Thoracic aorta (tissue), 2 donors: ENCODE measurements at places on chromosomes 5 and 9. TPM values are rescaled to one million over a fixed set of nuclear protein-coding genes. Genes with fewer than 3 reads are reported as not detected.

DNA sequence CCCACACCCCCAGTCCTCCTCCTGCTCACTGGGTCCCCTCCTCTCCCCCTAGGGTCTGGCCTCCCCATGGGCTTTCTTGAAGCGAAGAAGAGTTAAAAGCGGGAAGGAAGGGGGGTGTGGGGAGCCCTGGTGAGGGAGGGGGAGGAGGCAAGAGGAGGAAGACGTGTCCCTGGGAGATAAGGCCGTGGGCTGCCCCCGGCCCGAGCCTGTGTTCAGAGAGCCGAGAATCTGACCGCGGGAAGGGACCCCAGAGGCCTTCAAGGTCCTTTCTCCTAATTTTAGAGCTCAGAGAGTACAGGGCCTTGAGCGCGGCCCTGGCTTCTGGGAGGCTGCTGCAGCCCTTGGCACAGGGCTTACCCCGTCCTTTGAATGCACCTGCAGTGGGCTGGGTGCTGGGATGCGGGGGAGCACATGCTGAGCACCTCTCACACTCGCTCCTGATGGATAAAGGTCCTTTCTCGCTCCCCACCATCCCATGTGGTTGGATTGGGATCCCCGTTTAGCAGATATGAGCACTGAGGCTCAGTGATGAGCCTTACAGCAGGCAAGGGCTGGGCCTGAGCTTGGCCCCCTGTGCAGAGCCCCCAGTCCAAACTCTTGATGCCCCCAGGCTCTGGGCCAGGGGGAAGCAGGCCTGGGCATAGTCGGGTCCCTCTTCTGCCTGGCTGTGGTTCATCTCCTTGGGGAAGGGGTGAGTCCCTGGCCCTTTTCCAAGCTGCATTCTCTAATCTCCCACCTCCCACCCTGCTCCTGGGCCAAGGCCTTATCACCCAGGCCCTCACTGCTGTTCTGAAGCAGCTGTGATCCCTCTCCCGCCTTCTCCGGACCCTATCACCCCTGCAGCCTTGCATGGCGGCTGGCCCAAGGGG lies 5.9 kb downstream of the GFI1B start:
- no peak for DNase-seq

DNA sequence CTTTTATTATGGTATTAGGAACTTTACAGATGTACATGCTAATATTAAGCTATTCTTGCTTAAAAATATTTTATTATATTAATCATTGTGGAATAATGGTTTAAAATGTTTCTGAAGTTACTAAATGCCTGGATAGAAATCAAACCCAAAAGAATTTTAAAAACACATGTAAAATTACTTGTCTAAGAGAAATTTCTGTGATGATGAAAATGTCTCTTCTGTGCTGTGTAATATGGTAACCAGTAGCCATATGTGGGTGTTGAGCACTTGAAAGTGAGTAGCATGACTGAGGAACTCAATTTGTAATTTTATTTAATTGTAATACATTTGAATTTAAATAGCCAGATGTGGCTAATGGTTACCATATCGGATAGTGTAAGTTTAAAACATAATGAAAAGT lies 66.7 kb upstream of the HSPB3 start:
- DNase-seq, result no peak

Gene CBY3
- 1.4 TPM for total RNA-seq

DNA sequence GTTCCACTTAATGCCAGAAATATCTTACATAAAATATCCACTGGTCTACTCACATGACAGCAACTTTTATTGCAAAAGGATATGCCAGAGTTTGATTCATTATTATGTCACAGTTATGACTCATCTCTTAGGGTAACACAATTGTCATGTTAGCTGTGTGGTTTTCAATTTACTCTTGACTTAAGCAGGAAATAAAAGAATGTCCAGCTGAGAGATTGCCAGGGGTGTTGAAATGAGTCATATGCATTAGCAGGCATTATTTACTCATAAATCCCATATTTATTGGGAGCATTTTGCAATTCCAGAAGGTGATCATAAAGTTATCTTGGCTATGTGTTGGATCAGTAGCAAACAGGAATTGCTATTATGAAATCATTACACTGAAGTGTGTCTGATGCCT lies 1164.6 kb upstream of the CDH18 start:
- no peak for DNase-seq

GRCh38 chr9:110414471-110414870 lies 76.8 kb upstream of the TXNDC8 start:
- DNase-seq, result no peak

Gene DMRT2
- not detected for total RNA-seq

GRCh38 chr5:1824903-1825841 lies 24.0 kb downstream of the NDUFS6 start:
- no peak for DNase-seq

DNA sequence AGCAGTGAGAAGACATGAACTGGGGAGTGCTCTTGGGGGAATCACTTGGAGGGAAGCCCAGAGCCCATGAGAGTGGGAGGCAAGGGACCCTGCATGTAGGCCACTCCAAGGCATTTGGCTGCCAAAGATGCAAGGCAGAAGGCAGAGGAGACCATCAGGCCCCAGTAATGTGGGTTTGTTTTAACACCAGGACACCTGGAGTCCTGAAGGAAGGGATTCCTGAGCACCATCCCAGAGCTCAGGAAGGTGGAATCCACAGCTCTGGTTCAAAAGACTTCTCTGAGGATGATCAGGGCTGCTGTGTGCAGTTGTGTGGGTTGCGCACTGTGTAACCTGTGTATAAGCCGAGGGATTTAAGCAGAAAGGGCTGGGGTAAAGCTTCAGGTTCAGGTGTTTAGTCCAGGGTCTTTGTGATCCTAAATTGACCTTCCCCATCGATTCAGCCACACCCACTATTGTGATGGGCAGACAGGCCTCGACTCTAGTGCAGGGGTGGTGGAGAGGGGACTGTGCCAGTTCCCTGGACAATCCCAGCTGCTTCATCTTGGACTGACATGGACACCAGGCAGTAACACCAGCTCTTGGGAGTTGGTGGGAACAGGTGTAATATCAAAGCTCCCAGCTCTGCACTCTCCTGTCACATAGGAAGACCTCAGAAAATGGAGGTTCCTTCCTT lies 11.0 kb downstream of the B4GALT7 start:
- DNase-seq, result no peak

DNA sequence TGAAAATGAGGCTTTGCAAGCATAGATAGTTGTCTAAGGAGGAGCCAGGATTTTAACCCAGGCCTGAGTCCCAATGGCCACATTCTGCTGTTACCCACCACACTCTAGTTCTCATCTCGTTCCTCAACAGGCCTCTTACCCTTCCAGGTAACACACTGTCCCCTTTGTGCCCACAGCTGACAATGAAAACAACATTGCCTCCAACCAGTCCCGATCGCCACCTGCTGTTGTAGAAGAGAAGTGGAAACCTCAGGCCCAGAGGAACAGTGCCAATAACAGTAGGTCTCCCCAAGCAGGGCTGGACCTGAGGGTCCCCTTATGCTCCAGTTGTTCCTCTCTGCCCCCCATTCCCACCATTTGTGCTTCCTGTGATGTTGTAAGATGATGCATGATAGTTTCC lies 30.4 kb downstream of the AMBP start:
- DNase-seq, result no peak

GRCh38 chr5:160009591-160009989 lies 651 bp downstream of the TTC1 start:
- no peak for DNase-seq

GRCh38 chr5:168940712-168941111 lies 360.2 kb downstream of the SLIT3 start:
- no peak for DNase-seq

- DNase-seq, result no peak
These were observed 24.6 kb downstream of the SH3RF2 start for GRCh38 chr5:145960848-145961600.

DNA sequence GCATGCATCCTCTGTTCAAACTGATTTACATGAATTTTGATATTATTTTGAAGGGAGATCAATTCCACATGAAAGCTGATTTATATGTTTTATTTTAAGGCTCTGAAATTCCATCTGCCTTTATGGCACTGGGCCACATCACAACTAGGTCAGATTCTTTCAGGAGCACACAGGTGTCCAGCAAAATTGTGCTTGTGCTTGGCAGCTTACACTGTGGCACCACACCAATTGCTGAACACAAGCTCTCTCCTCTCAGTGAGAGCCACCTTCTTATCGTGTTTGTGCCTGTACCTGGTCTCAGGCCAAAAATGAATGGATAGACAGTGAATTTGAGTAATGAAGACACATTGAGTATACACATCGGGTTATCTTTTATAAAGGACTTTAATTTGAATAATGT lies 200.4 kb downstream of the CDH10 start:
- no peak for DNase-seq

Gene PPP3R2
- not detected for total RNA-seq

GRCh38 chr5:177554474-177555111 lies at the start of gene FAM193B:
Gene FAM193B, minus strand, starts transcription at chr5:177554563. Its CDS starts 105 bp downstream, at chr5:177554458.
- peak; percentile 76 for DNase-seq

Gene ADAMTSL2
- total RNA-seq, result 2.8 TPM

- DNase-seq, result no peak
These were observed 415.7 kb downstream of the PLK2 start for GRCh38 chr5:58044166-58044565.

Gene FOXE1
- total RNA-seq, result 0.68 TPM

Gene PCDHB8
- total RNA-seq, result 1.7 TPM

Gene BAAT
- not detected for total RNA-seq

Gene RECK
- total RNA-seq, result 19.8 TPM

Gene CD72
- 2.2 TPM for total RNA-seq

DNA sequence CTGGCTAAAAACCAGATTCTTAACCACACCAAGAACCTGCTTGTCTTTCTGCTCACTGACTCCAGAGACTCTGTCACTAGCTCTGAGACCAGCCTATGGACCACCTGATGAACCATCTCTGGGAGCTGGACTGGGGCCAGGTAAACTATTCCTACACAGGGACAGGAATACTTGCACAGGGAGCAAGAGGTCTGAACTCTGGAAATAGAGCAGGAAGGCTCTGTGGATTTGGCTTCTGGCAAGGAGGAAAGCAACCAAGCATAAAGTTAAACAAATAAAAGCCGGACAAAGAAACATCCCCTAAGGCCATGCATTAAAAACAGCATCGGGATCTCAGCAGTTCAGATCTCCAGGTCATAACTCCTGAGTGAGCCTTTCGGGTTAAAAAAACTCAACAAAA lies 5.6 kb upstream of the SPARC start:
- DNase-seq, result no peak

Gene PNPLA7
- 21.4 TPM for total RNA-seq

Gene SLC4A9
- total RNA-seq, result not detected

DNA sequence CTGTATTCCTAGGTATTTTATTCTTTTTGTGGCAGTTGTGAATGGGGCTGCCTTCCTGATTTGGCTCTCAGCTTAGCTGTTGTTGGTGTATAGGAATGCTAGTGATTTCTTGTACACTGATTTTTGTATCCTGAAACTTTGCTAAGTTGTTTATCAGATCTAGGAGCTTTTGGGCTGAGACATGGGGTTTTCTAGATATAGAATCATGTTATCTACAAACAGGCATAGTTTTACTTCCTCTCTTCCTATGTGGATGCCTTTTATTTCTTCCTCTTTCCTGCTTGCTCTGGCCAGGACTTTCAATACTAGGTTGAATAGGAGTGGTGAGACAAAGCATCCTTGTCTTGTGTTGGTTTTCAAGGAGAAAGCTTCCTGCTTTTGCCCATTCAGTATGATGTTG lies 129.9 kb downstream of the DMXL1 start:
- DNase-seq, result no peak

DNA sequence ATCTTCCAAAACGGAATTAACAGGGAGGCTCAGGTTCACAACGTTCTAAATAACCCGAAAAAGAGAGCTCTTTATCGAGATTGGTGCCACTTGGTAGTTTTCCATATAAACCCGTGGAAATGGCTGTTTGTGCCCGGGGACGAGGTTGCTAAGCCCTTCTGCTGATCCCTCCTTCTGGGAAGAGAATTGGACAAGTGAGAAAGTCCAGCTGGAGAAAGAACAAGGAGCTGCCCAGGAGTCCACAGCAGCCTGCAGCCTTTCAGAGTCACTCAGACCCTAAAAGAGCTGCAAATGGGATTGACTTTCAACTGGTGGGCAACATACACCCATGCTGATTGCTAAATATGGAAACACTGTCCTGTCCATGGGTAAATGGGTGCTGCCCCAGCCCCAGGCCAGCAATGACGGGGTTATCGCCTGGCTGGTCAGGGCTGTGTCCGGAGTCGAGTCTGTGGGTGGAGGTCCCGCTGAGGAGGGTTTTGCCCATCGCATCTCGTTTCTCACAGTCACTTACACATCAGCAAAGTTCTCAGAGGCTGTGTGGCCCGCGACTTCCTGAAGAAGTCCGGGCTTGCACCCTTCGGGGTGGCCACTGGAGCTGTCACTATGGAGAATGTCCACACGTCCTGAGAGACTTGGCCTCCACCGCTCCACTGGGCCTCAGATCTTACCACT lies 40.7 kb upstream of the HSD17B3 start:
- DNase-seq, result no peak

GRCh38 chr9:4508907-4509589 lies 18.8 kb downstream of the SLC1A1 start:
- DNase-seq, result no peak

DNA sequence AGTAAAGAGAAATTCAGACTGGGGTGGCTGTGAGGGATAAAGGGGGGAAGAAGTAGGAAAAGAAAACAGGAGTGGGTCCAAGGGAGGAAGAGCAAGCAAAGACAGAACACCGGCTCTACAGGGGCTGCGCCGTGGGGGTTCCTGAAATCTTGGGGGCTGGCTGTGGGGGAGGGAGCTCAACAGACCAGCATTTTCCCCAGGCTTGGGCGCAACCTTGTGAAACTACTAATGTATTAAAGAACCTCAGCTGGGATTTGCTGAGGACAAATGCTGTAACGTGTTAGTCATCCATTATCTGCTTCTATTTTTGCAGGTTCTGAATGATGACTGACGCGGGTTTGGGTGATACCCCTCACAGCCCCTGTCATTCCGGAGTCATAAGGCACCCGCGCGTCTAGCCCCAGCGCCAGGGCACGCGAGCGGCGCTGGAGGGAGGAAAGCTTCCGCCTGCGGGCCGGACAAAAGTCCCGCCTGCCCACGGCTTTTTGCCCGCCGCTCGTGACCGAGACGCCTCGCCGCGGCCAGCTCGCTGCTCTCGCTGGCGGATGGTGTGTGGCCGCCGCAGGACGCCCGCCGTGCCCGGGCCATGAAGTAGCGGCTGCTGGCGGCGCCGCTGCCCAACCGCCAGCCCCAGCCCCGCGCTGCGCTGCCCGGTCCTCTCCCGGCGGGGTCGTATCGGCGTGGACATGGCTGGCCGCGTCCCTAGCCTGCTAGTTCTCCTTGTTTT lies 110.6 kb downstream of the PAM start:
- peak; percentile 61 for DNase-seq

DNA sequence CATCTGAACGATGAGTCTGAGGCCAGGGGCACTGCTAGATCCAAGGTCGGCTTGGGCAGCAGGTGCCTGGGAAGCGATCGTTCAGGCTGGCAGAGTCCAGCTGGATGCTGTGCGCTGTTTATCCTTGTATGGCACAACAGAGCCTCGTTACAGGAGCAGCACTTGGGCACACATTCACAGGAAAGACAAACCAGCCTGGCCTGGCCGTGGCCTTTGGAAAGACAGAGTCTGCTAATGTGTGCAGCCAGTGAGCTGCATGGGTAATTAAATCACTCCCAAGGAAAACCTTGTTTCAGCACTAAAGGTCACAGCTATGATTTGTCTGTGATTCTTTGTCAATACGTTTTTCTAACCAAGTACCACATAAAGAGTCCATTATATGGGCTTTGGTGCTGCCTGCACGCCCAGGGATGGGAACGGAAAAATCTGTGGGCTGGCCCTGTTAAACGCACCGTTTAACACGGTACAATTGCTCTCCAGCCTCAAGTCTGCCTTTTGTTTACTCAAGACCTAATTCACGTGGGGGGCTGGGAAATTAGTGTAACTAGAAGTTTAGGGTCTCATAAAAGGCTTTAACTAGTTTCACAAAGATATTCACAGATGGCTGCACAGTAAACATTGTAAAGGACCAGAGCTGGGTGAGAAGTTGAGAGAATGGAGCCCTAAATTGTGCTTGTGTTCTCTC lies 509.3 kb downstream of the KDM4C start:
- no peak for DNase-seq

Gene SNX18
- total RNA-seq, result 269 TPM
